ENCODE measurements at places on chromosomes 1 and 21.

GRCh38 chr1:150387200-150387599, 23.3 kb downstream of the RPRD2 start:
- no peak for DNase-seq

GRCh38 chr1:151846686-151847237, 6.8 kb downstream of the THEM5 start:
- no peak for DNase-seq

- DNase-seq: no peak
Measured at GRCh38 chr1:67264152-67264551, 43.5 kb upstream of the IL12RB2 start.

DNA sequence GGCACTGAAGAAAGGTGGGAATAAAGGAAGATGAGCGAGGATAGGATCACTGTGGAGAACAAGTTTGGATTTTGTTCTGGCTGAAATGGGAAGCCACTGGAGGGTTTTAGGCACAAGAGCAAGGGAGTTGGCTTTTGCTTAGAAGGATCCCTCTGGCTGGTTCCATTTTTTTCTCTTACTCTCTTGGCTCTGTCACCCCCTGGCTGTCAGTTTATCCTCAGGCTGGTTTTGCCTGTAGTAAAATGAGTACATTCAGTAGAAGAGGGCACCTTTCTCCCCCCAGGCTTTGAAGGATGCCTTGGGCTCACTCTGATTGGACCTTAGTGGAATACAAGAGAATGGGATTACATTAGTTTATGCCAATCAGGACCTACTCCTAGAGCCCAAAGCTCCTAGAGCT, 17.1 kb downstream of the CACHD1 start:
- DNase-seq: no peak

DNA sequence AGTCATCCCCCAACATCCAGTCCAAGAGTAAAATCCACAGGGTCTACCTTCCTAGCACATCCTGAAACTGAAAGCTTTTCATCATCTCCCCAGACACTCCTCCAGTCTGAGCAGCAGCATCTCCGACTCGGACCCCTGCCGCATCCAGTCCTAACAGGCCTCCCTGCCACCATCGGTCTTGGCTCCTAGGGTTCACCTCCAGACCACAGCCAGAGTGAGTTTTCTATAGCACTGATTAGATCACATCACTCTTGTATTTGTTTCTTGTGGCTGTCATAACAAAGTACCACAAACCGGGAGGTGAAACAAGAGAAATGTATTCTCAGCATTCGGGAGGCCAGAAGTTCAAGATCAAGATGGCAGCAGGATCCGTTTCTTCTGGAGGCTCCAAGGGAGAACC, 187.8 kb downstream of the TOMM20 start:
- no peak for DNase-seq

- no peak for DNase-seq
Measured at GRCh38 chr1:10438677-10439163, 8.5 kb downstream of the CENPS start.

DNA sequence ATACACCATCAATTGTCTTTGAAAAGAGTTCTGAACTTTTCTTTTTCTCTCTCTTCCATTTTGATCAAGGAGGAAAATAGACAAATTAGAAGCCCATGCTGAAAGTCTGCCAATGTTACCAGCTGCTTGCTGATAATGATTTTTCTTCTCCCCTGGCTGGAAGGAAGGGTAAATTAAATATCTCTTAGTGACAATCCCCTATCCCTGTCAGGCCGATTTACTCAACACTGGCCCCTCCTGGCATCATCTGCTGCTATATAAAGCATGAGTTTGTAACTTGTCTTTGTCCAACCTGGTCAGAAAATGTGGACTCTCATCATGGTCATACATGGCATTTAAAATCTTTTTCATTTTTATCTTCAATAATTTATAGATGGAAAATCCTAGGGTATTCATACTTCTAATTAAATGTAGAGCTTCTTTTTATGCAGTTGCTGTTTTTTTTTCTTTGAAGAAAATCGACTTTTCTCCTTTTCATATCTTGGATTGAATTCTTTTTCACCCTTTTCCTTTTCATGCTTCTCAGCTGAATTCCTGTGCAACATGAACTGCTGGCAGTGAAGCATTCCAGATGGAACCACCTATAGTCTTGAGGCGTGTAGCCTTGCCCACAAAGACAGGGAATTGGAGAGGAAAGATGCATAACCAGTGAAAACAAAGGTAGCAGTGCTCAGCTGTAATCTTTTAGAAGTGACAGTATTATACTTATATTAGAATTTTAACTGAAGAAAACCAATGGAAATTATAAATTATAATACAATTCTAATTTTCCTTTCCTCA, 214.7 kb upstream of the PTGFR start:
- DNase-seq: no peak

- DNase-seq: no peak
Measured at GRCh38 chr21:26159869-26160268, 10.7 kb downstream of the APP start.

DNA sequence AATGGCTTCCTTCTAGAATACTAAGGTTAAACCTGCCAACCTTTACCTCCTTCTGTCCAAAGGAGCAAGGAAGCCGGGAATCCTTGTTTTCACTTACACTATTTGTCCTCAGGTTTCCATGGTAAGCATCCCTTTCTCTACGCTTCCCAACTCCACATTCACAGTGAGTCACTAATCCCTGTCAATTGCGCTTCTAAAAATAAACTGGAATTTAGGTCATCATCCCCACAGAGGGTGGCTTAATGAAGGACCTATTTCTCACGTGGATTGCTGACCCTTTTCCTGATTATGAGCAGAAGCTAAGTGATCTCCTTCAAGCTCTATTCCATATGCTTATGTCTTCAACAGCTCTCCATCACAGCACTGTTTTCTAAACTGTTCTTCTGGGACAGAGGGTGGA, 39.9 kb upstream of the ABCA4 start:
- DNase-seq: peak; percentile 19

DNA sequence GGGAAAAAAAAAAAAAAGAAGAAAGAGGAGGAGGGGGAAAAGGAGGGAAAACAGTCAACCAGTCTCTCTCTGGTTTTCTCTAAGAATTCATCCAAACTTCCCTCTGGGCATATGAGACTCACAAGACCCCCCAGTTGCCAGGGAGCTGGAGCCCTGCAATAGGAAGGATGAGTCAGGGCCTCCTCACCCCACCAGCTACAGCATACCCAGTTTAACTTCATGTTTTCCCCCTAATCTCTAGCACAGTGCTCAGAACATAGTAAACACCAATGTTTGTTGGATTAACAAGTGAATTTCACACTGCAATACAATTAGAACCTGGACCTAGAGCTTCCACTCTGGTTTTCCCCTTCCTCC, 7.8 kb downstream of the F11R start:
- DNase-seq: no peak

DNA sequence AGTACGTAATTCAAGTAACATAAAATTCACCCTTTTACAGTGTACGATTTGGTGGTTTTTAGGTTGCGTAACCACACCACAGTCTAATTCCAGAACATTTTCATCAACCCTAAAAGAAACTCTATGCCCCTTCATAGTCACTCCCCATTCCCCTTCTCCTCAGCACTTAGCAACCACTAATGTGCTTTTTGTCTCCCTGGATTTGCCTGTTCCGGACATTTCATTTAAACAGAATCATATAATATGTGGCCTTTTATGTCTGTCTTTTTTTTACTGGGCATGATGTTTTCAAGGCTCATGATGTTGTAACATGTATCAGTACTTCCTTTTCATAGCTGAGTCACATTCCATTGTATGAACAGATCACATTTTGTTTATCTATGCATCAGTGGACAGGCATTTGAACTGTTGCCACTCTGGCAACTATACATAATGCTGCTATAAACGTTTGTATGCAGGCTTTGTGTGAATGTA, 20.8 kb downstream of the OBSCN start:
- peak; percentile 55 for DNase-seq

GRCh38 chr1:178342745-178343144, 154.0 kb downstream of the CLEC20A start:
- no peak for DNase-seq

- no peak for DNase-seq
Measured at GRCh38 chr1:163442895-163443294, 121.1 kb downstream of the NUF2 start.

- DNase-seq: no peak
Measured at GRCh38 chr1:30664103-30664755, 59.2 kb downstream of the MATN1 start.

GRCh38 chr1:173332026-173332425, 124.9 kb upstream of the TNFSF4 start:
- no peak for DNase-seq

GRCh38 chr1:192546596-192547190, 28.9 kb upstream of the RGS1 start:
- no peak for DNase-seq

DNA sequence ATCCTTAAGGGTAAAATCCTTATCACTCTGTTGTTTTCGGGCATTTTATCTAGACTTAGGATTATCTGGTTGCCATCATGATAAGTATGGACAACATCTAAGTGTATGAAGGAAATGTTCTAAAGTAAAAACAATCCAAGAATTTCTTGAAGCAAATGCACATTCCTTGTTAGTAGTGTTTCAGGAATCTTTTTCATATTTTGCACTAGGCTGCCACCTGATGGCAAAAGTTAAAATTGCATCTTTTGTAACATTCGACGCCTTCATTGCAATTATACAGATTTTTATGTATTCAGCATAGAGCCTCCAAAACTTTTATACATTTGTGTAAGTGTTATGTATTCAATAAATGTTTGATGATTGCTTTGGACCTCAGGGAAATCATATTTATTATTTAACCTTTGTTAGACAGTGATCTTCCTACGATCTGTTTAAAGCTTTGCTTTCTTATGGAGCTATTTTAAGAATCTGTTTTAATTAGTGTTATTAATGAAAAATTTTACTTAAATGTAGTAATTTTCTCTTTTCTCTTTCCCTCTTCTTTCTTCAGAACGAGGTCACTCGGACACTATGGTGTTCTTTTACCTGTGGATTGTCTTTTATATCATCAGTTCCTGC, 49.4 kb upstream of the KIAA1614 start:
- peak; percentile 67 for DNase-seq

DNA sequence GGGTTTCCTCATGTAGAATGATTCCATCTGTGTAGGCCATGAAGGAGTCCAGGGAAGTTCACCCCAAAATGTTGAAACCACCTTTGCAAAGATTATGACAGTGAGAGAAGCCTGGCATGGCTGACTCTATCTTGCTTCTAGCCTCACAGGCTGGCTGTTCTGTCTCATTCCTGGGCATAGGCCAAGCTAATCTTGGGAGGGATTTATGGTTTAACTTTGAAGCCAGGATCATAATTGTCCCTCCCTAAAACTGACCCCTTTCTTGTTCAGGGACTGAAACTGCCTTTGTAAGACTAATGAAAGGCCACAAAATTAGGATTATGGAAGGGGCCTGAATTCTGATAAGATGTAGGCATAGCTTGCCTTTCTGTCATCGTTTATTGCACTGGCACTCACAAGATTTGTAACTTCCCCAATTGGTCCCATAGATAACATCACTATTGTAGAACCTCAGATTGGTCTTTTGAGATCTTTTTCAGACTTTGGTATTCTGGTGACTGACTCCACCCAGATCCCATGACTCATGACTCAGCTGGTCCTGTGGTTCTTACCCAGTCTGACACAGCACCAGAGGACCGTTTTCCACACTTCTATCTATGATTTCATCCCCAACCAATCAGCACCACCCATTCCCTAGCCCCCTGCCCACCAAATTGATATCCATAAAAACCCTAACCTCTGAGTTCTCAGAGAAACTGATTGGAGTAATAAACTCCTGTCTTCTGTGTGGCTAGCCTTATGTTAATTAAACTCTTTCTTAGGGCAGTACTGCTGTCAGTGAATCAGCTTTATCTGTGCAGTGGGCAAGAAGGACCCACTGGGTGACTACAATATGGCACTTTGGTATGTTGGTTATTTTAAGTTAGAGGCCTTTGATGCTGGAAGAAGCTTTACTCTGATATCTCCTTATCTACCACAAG, 13.6 kb upstream of the LAMTOR5 start:
- peak; percentile 43 for DNase-seq

GRCh38 chr1:66571789-66572188, 37.8 kb downstream of the SGIP1 start:
- peak; percentile 88 for DNase-seq

- no peak for DNase-seq
Measured at GRCh38 chr1:209774592-209774991, 9.8 kb downstream of the C1orf74 start.

DNA sequence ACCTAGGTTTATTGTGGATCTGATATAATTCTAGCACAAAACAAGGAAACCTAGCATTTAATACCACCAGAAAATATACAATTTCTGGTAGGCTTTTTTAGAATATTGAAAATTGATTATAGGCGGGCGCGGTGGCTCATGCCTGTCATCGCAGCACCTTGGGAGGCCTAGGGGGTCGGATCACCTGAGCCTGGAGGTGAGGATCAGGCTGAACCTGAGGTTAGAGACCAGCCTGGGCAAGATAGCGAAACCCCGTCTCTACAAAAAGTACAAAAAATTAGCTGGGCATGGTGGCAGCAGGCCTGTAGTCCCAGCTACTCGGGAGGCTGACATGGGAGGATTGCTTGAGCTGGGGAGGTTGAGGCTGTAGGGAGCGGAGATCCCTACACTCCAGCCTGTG, 948 bp upstream of the COP1 start:
- no peak for DNase-seq

DNA sequence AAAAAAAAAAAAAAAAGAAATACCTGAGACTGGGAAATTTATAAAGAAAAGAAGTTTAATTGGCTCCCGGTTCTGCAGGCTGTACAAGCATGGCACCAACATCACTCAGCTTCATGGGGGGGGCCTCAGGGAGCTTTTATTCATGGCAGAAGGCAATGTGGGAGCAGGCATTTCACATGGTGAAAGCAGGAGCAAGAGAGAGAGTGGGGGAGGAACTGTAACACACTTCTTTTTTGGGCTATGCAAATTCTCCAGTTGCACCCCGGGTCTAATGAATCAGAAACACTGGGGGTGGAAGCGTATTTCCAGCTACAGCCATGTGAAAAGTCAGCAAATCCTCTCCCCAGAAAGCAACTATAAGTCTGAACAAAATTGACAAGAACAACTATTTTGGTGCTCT, 11.8 kb upstream of the SOD1 start:
- DNase-seq: no peak

DNA sequence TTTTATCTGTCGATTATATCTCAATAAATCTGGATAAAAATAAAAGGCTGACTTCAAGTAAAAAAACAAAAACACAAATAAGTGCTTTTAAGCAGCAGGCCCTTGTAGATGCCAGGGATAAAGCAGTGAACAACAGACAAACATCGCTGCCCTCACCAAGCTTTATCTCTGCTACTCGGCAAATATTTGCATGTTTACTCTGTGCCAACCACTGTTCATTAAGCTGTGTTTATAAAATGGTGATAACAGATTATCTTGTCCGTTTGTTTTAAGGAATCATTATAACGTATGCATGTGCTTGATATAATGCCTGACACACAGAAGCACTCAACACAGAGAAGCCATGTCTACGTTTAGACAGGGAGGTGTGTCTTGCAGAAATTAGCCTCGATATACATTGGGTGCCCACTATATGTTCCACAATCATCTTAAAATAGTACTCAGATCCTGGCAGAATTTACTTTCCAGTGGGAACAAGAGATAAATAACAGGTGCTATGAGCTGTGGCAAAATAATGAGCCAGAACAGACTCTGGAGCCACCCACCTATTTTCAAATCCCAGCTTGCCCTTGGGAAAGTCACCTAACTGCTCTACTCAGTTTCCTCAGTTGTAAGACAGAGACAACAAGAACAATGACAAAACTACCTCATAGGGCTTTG, 47.2 kb downstream of the TRIT1 start:
- DNase-seq: no peak

Data from RKO (cell line).